ENCODE measurements at places on chromosomes 1 and 21.

- no peak for DNase-seq
Measured at GRCh38 chr21:42892582-42892930, 553 bp upstream of the NDUFV3 start.

GRCh38 chr1:156095906-156096508, 13.7 kb upstream of the MEX3A start:
- no peak for DNase-seq

GRCh38 chr1:235502601-235503402, 1.4 kb downstream of the B3GALNT2 start:
- DNase-seq: no peak

DNA sequence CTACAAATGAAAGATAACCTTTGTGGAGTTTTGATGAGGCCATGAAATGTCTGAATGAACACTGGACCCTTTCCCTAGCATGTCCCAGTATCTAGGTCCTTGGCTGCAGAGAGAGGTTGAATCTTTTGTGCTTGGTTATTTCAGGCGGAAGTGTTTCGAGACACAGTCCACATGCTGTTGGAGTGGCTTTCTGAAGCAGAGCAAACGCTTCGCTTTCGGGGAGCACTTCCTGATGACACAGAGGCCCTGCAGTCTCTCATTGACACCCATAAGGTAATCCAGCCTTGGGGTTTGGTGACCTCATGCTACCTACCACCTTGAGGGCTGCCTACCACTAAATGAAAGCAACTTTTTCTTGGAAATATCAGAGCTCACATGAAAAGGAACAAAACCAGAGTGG, 38.9 kb upstream of the BMP8A start:
- no peak for DNase-seq

DNA sequence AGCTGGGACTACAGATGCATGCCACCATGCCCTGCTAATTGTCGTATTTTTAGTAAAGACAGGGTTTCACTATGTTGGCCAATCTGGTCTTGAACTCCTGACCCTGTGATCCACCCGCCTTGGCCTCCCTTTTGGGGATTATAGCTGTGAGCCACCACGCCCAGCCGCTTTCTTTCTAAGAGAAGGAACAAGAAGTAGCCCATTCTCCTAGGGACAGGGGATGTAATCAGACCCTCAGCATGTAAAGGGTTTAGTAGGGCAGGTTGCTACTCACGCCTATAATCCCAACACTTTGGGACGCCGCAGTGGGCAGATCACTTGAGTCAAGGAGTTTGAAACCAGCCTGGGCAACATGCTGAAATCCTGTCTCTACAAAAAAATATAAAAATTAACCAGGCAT, 189.7 kb downstream of the TOMM20 start:
- DNase-seq: no peak

DNA sequence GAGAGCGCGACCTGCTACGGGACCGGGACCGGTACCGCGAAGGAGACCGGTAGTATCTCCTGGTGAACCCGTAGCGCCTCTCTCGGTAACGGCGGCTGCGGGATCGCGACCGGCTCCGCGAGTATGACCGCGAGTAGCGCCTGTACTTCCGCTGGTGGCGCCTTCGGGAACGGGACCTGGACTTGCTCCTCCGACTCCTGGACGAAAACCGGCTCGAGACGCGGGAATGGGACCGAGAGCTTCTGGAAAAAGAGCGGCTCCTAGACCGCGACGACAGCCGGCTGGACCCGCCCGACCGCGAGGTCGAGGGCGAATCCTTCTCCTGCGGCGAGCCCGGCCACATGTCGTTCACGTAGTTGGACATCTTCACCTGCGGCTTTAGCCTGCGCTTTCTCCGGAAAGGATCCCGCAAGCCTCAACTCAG, 642 bp downstream of the RSRP1 start:
- DNase-seq: no peak

DNA sequence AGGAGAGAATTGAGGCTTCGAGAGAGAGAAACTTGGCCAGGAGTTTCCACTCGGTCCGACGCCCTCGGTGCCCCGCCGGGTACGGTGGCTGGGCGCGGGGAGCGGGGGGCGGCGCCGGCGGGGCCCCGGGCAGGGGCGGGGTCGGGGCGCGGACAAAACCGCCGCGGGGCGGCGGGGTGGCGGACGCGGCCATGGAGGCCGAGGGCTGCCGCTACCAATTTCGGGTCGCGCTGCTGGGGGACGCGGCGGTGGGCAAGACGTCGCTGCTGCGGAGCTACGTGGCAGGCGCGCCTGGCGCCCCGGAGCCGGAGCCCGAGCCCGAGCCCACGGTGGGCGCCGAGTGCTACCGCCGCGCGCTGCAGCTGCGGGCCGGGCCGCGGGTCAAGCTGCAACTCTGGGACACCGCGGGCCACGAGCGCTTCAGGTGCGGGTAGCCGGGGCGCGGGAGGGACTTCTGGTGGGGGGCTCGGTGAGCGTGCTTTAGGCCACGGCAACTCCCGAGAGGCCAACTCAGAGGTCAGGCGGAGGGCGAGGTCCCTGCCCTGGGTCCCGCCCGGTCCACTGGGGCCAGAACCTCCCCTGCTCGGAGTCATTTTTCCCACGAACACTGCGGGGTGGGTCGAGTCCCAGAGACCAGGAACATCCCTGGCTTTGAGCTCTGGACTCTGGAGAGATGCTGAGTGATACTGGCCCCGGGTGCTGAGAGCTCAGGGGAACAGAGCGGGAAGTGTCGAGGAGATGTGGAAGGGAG, 431 bp downstream of the RAB42 start:
- no peak for DNase-seq

- no peak for DNase-seq
Measured at GRCh38 chr1:38210021-38210894, 163.7 kb upstream of the POU3F1 start.

GRCh38 chr1:220226752-220227151, 45.5 kb downstream of the RAB3GAP2 start:
- DNase-seq: no peak

DNA sequence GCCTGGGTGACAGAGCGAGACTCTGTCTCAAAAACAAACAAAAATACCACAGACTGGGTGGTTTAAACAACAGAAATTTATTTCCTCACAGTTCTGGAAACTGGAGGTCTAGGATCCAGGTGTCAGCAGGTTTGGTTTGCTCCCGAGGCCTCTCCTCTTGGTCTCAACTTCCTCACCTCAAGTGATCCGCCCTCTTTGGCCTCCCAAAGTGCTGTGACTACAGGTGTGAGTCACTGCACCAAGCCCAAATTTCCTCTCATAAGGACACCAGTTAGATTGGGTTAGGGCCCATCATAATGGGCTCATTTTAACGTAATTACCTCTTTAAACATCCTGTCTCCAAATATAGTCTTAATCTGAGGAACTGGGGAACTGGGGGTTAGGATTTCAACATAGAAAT, 35.5 kb downstream of the MFSD2A start:
- DNase-seq: no peak

DNA sequence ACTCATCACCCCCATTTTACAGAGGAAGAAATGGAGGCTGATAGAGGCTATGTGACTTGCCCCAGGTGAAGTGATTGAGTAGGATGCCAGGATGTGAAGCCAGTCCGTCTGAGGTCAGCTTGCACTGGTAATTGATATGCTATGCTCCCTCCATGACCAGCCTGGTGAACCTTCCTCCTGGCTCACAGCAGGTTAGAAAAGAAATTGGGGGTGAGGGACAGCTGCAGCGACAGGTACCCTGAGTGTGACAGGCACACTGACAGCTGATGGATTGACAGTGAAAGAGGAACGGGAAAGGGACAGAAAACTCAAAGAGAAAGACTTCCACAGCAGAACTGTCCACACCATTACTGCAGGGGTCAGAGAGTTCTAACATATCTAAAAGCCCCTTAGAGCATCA, 102.1 kb downstream of the SUSD4 start:
- no peak for DNase-seq

DNA sequence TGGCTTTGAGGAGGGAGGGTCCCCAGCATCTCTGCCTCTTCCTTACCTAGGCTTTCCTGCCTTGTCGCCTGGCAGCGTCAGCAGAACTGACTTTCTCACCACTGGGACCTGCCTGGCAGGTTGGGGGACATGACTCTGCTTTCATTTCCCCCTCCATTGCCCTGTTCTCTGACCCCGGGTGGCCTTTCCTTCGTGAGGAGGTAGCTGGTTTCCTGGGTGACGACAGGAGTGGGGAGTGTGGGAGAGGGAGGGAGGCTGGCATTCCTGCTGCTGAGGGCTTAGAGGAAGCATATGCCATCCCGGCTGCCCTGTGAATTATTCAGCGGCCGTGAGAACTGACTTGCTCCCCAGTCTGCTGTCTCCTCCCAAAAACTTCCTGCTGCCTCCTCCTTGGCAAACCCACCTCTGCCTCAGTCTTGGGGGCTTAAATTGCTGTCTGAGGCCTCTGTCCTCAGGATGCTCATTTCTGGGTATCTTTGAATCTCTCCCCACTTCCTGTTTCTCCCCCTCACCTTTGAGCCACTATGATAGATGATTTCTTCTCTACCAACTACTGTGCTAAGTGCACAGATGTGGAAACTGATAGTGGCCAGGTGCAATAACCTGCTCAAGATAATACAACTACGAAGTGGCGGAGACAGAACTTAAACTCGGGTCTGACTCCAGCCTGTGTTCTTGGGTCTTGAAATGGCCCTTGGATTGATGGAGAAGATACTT, 182.0 kb upstream of the CSF3R start:
- DNase-seq: no peak

DNA sequence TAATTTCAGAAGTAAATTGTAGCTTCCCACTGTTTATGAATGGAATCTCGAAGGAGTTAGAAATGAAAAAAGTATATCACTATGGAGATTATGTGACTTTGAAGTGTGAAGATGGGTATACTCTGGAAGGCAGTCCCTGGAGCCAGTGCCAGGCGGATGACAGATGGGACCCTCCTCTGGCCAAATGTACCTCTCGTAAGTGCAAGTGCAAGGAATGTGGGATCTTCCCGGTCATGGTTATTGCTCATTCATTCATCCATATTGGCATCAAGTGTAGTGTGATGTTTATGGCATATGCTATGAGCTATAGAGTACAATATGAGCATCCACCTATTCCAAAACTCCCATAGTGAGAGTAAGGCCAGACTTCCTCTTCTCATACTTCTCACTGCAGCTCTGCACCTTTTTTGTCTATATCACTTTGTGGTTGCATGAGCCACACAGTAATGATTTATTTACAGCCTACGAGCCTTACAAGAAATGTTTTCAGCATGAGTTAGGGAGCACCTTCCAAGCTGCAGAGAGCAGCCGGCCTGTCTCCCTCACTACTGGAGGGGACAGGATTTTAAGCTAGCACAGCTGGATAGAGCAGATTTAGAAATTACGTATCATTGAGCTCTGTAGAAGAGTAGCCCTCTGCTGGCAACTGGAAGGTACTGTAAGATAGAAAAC, 24.9 kb upstream of the CR1L start:
- DNase-seq: peak; percentile 31

DNA sequence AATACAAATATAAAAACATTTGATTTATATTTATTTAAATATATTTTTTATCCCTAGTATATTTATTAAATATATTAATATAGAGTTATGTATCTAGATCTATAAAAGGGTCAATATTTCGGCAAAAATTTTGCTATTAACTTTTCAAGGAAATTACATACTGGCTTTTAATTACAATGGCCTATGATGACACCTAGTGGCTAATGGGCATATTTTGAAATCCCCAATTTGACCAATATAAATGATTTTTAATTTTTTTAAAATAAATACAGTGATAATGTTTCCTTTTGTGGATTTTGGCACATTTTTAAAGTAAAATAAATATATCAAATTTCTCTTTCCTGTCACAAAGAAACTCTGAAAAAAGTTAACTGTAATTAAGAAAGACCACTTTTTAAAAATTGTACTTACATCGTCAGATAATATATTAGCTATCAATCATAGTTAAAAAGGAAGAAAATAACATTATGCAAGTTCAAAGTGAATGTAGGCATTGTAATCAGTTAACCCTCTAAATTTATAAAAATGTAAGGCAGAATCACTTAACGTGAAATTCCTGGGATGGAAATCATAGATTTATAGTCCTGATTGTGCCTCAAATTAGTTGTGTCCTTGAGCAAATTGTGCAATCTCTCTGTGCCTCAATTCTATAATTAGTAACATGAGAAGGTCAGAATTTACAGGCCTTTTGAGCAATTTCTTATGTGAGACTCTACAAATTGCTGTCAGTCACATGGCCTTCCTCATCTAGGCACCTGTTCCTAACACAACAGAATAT, 25.6 kb upstream of the RGS13 start:
- DNase-seq: peak; percentile 14

GRCh38 chr1:48093696-48094528, 96.7 kb upstream of the TRABD2B start:
- peak; percentile 71 for DNase-seq

DNA sequence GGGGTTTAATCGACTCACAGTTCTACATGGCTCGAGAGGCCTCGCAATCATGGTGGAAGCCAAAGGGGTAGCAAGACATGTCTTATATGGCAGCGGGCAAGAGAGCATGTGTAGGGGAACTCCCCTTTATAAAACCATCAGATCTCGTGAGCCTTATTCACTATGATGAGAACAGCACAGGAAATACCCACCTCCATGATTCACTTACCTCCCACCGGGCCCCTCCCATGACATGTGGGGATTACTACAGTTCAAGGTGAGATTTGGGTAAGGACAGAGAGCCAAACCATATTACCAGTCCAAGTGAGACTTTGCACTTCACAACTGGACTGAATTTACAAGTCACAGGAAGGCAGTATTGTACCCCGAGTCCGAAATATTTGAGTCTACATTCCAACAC, 73.9 kb upstream of the ANGPTL1 start:
- DNase-seq: no peak

DNA sequence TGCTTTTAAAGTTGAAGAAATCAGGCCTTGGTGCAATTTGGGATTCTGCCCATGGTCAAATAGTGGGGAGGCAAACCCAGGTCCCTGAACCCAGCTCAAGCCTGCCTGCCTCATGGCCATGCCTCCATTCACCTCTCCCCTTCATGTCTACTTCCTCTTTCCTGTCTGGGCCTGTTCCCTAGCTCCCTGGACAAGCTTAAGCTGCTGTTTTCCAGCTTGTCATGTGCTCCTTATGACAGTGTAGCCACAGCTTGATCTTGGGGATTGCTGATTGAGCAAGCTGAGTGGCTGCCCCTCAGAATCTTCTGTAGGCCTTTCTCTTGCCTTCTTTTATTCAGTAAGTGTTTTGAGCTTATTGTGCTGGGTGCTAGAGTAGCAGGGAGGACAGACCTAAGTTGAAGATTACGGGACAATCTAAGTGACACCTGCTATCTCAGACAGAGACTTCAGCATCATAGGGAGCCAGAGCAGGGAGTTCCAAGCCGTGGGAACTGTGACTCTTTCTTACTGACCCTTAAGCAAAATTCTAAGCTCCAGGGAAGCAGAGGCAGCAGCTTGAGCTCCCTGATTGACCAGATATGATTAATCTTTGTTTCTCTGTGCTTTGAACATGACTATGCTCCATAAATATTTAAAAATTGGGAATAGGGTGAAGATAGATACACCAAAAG, 520 bp upstream of the MR1 start:
- DNase-seq: no peak

- DNase-seq: no peak
Measured at GRCh38 chr1:94973309-94973922, 46.5 kb upstream of the CNN3 start.

GRCh38 chr1:10794724-10795275, 1.6 kb downstream of the CASZ1 start:
- no peak for DNase-seq

- no peak for DNase-seq
Measured at GRCh38 chr1:207822602-207823451, 71.0 kb downstream of the CD46 start.

Measured in NCI-H1417 treated with DMSO at 0.1 percent for 48 hours (cell line).